ENCODE measurements at places on chromosomes 3 and 15.

DNA sequence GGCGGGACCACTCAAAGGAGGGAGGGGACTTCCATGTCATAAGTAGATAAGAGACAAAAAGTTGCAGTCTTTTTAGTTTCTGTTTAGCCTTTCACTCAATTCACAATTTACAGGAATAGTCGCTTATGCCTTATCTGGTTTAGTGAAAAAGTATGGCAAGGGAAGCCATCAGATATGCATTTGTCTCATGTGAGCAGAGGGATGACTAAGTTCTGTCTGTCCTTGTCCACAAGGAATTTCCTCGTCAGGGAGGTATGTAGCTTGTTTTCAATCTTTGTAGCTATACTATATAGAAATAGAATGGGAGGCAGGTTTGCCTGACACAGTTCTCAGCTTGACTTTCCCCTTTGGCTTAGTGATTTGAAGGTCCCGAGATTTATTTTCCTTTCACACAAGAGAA lies 882.8 kb downstream of the NAALADL2 start:
- H3K36me3 ChIP-seq: no peaks in the 10 kb centered on the region
- H3K4me3 ChIP-seq: no peak overlapping the region
- no peak for DNase-seq
- no peak overlapping the region for H3K27ac ChIP-seq
- H3K4me1 ChIP-seq: no peaks in the 10 kb centered on the region

DNA sequence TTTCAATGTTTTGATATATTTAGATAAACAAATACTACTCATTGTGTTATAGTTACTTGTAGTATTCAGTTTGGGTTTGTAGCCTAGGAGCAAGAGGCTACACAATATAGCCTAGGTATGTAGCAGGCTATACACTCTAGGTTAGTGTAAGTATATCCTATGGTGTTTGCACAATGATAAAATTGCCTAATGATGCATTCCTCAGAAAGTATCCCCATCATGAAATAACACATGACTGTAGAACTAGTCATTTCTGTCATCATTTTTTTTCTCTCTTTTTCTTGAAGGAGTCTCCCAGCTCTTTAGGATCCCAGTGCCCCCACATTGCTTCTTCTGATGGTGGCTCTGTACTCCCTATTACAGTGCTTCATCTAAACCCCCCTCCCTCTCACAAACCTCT lies 157.7 kb upstream of the CADPS start:
- no peaks in the 10 kb centered on the region for H3K4me1 ChIP-seq
- H3K27me3 ChIP-seq: no peaks in the 10 kb centered on the region
- no peak overlapping the region for H3K27ac ChIP-seq
- no peak overlapping the region for H3K4me3 ChIP-seq

DNA sequence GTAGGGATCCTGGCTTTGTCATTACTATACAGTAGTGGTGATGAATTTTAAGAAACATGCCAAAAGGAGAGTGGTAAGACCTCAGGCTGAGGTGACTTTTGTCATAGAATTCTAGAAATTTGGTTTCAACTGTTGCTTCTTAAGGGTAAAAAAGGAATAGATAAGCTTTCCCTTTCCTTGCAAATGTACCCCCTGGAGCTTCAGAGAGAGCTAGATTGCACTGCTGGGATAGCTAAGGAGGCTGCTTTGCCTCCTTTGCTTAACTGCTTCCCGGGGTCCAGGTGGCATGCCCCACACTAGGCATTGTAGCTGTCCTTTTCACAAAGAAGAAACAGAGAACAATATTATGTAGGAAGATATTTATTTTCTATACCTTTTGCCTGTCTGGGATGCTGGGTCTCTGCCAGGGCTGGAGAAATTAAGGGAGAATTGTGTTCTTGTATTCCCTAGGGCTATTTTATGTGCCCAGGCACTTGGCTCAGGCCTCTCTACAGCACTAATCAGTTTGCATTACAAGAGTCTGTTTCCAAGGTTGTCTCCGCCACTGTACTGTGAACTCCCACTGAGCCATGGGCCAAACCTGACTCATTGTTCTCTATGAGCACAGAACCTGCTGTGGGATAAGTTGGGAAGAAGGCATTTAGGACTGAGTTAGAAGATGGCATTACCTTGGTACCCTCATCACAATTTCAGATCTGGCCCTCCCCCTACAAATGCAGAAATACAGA lies 460.0 kb downstream of the PDCD6IP start:
- DNase-seq: no peak
- H3K27me3 ChIP-seq: peaks cover 8% of the 10 kb centered on the region
- H3K27ac ChIP-seq: no peak overlapping the region
- H3K4me1 ChIP-seq: peaks cover 18% of the 10 kb centered on the region
- H3K4me3 ChIP-seq: no peak overlapping the region

- no peaks in the 10 kb centered on the region for H3K27me3 ChIP-seq
- H3K4me3 ChIP-seq: no peak overlapping the region
These were observed 175.7 kb downstream of the KLHL25 start for GRCh38 chr15:85618956-85619491.

GRCh38 chr15:99187936-99188335 lies 61.4 kb downstream of the TTC23 start:
- no peaks in the 10 kb centered on the region for H3K4me1 ChIP-seq
- no peaks in the 10 kb centered on the region for H3K27me3 ChIP-seq
- H3K4me3 ChIP-seq: no peak overlapping the region
- peaks cover 2% of the 10 kb centered on the region for H3K36me3 ChIP-seq

- H3K36me3 ChIP-seq: peaks cover 1% of the 10 kb centered on the region
- H3K4me3 ChIP-seq: peak overlapping the region; percentile 83
- H3K4me1 ChIP-seq: peaks cover 35% of the 10 kb centered on the region
- peak; percentile 88 for DNase-seq
- H3K27me3 ChIP-seq: peaks cover 81% of the 10 kb centered on the region
- H3K27ac ChIP-seq: peak overlapping the region; percentile 79
These were observed 1.0 kb upstream of the HES1 start for GRCh38 chr3:194134757-194135515.

- no peaks in the 10 kb centered on the region for H3K36me3 ChIP-seq
- peaks cover 4% of the 10 kb centered on the region for H3K4me1 ChIP-seq
- H3K4me3 ChIP-seq: no peak overlapping the region
- no peak overlapping the region for H3K27ac ChIP-seq
- peaks cover 33% of the 10 kb centered on the region for H3K27me3 ChIP-seq
These were observed 75.0 kb downstream of the PEX5L start for GRCh38 chr3:179961703-179962078.

- H3K27ac ChIP-seq: no peak overlapping the region
- DNase-seq: no peak
- H3K36me3 ChIP-seq: no peaks in the 10 kb centered on the region
- no peaks in the 10 kb centered on the region for H3K4me1 ChIP-seq
These were observed 3.7 kb downstream of the GPR62 start for GRCh38 chr3:51958603-51959521.

GRCh38 chr3:100756441-100756840 lies 47.1 kb downstream of the TFG start:
- no peaks in the 10 kb centered on the region for H3K27me3 ChIP-seq
- H3K36me3 ChIP-seq: peaks cover 10% of the 10 kb centered on the region
- no peak overlapping the region for H3K27ac ChIP-seq
- no peak overlapping the region for H3K4me3 ChIP-seq
- H3K4me1 ChIP-seq: no peaks in the 10 kb centered on the region
- DNase-seq: no peak

All from activated naive CD8-positive, alpha-beta T cell treated with anti-CD3 and anti-CD28 coated beads for 36 hours (primary cell).